ENCODE measurements at places on chromosomes 1 and 21.
A peak's percentile ranks its signal among the peaks of the same experiment; 100 is the strongest.

GRCh38 chr1:18011703-18012102 lies 95.9 kb upstream of the IGSF21 start:
- DNase-seq: no peak

DNA sequence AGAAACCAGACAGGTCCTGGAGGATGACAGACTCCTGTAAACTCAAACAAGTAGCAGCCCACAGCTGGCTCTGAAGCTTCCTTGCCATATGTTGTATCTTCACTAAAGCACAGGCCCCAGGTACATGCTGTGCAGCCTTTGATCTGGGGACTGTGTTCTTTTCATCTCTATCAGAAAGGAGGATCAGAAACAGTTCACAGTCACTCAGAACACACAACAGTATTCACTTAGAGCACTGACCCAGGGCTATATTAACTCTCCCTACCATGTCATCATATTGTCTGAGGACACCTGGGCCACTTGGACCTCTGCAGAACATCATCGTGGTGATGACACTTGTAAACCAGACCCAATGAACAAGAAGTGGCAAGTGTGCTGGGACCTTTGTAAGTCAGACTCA lies 222.0 kb downstream of the SETD4 start:
- no peak for DNase-seq

DNA sequence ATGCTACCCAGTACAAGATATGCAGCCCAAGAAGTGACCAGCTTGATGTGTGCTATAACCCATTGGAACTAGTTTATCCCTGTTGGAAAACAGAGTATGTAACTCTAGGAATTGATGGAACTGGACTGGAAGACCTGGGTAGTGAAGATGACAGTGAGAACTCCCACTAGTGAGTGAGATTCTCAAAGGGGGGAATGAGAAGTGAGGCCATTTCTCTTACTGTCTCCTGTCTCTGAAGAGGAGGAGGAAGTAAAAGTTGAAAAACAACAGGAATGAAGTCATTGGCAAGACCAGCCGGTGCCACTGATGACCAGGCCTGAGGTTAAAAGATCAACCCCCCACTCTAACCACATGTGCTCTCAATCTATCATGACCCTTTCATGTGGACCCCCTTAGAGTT lies 20.9 kb downstream of the PLA2G2F start:
- DNase-seq: no peak

GRCh38 chr1:60503266-60503925 lies 429.8 kb upstream of the C1orf87 start:
- DNase-seq: no peak

DNA sequence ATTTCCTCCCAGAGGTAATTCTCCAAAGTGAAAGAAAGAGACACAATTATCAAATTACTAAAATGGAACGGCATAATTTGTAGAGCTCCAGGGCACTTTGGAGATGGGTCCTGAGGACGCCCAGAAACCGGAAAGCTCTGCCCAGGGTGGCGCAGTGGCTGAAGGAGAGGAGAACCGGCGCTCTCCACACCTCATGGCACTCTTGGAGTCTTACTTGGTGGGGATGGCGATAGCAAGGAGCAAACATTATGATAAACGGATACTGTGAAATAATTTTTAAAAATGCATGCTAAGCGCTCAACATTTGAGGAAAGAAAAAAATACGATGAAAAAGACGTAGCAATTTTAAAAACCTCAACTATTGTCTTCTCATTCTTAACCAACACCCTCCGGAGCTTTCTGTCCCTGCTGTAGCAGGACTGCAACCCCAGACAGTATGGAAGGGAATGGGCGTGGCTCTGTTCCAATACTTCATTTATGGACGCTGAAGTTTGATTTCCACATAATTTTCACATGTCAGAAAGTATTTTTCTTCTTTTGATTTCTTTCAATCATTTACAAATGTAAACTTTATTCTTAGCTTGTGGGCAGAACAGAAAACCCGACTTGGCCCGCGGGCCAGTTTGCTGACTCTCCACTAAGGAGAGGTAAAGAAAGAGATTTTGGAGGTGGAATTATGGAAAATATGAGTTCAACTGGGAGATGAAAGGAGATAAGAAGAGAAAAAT lies 1.1 kb downstream of the S100A11 start:
- DNase-seq: no peak

- DNase-seq: no peak
Measured at GRCh38 chr21:15732290-15732995, 2.7 kb downstream of the USP25 start.

- peak; percentile 47 for DNase-seq
Measured at GRCh38 chr21:45386728-45387371, 18.1 kb upstream of the COL18A1 start.

Data from RWPE2 (cell line).